CD4-positive, alpha-beta memory T cell (primary cell): ENCODE measurements at places on chromosomes 5 and 9. TPM values are rescaled to one million over a fixed set of nuclear protein-coding genes. Genes with fewer than 3 reads are reported as not detected.

DNA sequence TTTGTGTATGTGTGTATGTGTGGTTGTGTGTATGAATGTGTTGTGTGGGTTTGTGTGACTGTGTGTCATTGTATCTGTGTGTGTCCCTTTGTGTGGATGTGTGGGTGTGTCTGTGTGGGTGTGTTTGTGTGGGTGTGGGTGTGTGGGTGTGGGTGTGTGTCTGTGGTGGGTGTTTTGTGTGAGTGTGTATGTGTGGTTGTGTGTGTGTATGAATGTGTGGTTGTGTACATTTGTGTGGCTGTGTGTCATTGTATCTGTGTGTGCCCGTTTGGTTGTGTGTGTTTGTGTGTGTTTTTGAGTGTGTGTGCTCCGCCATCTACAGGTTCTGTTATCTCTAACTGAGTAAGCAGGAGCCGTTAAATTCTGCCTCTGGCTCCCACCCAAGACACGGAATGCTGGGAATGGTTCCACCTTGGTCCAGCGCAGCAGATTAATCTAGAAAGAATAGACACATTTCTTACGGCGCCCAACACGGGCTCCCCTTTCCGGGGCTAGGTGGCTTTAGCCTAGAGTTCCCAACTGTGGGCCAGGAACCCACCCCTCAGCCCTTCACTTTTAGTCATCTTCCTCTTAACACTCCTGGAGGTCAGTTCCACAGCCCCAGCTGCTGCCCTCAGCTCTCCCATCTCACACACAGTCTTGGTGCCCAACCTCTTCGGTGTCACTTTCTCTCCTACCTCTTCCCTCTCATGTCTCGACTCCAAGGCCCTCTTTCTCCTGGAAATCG, 197.1 kb downstream of the TTLL11 start:
- no peak for DNase-seq

GRCh38 chr9:134768709-134769351, 111.8 kb upstream of the FCN2 start:
- no peak for DNase-seq

GRCh38 chr9:4796530-4796929, 3.8 kb downstream of the RCL1 start:
- no peak for DNase-seq

Gene EGFL7
- total RNA-seq = not detected

Gene ABO
- total RNA-seq = 0.29 TPM

Gene PCDHB7
- total RNA-seq = not detected
